ENCODE measurements at places on chromosomes 11 and 22.

- no peak for DNase-seq
These were observed 75.2 kb upstream of the NNMT start for GRCh38 chr11:114221037-114221436.

DNA sequence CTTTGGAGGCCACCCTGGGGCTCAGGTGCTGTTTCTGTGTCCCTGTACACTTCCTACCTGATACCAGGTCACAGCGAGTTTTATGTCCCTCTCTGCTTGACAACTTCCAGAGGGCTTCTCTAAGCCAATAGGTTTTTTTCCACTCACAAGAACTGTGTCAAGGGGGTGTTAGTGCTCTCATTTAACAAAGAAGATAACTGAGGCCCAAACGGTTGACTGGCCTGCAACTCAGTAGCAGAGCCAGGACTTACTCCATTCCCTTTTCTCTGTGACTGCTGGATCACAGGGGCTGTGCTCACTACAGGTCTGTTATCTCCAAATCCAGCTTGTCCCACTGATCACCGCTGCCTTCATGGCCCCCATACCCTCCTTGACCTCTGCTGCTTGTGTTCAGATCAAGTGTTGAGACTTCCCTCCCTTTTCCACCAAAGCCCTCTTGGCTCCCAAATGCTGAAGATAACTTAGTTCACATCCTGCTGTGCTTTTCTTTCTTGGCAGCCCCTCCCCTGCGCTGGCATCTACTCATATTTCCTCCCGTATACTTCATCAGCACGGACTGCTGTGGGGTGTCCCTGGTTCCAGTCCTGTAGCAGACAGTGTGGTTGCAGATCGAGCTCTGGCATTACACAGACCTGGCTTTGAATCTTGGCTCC lies 41.3 kb downstream of the POU2F3 start:
- DNase-seq, result no peak

DNA sequence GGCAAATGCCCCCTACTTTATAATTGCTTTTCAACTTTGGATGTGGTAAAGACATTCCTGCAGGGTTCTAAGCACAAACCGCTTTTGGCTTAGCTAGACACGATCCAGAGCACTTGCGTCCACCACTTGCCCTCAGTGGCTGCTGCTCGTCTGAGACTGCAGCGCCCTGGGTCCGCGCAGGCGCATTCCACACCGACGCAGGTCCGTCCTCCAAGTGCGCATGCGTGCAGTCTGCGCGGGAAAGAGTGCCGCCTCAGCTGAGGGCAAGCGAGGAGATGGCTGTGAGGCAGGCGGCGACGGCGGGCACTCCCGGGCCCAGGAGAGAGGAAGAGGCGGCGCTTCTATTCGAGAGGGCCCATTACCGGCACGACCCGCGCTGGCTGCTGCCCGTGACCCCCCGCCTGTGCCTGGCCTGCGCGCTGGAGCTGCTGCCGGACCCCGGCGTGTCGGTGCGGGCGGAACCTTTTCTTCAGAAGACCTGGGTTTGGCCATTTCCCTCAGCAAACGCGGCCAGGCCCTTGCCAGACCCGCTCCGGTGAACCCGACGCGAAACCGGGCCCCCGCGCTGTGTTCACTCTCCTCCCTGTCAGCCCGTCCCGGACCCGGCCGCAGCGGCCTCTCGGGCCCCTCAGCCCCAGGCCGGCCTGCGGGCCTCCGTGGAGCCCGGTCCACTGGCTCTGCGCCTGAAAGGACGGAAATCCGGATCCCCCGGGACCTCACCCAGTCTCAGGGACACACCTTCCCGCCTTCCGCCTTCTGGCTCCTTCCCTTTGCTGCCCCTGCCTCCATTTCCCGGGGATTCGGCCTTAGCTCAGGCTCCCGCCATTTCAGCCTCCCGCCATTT lies at the start of gene MEI1:
TSS of gene MEI1 (plus strand) at position 240 of the 844 bp plus-strand sequence. CDS start at position 276, 36 bp downstream.
- DNase-seq, result peak; percentile 23

GRCh38 chr22:38455530-38456271 lies 702 bp upstream of the KCNJ4 start:
- DNase-seq, result no peak

DNA sequence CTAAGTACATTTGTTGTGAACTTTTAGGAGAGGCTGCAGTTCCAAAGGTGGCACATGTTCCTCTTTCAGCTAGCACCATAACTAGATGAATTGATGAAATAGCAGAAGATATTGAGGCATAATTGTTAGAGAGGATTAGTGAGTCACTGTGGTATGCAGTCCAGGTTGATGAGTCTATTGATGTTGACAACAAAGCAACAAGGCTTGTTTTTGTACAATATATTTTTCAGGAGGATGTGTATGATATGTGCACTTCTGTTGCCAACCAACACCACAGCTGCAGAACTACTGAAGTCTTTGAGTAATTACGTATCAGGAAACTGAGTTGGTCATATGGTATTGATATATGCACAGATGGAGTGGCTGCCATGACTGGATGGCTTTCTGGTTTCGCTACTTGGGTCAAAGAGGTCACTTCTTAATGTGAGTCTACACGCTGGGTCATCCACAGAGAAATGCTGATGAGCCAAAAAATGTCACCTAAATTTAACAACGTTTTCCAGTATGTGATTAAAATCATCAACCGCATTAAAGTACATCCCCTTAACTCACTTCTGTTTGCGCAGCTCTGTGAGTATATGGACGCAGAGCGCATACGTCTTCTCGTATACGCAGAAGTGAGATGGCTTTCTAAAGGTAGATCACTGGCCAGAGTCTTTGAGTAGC lies 261.3 kb upstream of the ANO5 start:
- DNase-seq, result no peak

DNA sequence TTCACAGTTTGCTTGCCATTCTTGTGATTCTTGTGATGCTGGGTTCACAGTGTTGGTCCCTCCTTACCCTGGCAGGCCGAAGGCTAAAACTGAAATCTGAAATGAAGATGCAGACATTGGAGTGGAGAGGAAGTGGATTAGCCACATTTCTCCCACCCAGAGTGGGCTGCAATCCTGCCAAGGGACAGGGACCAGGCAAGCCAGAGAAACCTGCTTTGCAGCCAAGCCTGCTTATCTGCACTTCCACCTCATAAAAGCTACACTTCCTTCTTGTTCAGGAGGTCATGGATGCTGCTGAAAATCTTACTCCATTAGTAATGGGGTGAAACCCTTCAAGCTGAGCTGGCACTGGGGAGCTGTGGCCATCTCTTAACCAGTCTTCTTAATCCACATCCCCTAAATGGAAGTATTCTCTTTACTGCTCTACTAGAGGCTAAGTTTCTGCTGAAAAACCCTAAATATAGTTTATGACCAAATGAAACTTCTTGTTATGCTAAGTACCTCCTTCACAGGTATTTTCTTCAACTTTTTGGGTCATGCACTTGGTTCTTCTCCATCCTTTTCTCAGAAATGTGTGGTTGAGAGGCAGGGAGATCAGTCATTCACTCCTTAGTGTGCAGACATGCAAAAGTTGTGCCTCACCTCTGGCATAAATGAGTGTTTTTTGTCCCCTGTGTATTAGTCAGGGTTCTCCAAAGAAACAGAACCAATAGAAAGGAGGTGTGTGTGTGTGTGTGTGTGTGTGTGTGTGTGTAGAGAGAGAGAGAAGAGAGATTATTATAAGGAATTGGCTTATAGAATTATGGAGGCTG lies 133.9 kb upstream of the BMAL1 start:
- no peak for DNase-seq

GRCh38 chr22:42626951-42627625 lies 12.4 kb upstream of the POLDIP3 start:
- DNase-seq, result no peak

- DNase-seq, result no peak
These were observed 574.7 kb downstream of the TBC1D22A start for GRCh38 chr22:47337161-47337621.

DNA sequence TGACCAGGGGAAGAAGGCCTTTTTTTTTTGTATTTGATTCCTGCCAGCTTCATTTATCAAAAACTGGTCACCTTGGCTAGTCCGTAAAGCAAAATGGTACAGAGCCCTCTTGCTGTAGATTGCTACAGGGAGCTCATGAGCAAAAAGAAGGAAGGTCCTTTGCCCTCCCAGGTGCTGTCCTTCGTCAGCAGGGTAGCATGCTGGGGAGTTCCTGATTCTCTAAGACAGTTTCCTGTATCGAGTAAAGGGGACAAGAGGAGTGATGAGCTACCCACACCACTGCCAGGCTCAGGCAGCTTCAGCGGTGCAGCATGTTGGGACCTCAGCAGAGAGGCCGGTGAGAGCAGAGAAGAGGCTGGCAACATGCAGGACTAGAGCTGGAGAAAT lies 67.8 kb upstream of the CSNK2A3 start:
- no peak for DNase-seq

DNA sequence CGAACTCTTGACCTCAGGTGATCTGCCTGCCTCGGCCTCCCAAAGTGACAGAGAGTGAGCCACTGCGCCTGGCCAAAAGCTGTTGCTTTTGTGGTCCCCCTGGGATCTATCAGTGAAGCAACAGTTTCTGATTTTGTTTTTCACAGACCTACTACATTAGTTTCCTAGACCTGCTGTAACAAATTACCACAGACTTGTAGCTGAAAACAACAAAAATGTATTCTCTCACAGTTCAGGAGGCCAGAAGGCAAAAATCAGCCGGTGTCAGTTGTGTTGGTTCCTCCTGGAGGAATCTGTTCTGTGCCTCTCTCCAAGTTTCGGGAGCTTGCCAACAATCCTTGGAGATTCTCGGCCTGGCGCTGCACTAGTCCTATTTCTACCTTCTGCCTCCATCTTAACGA lies 8.5 kb upstream of the SLC35C1 start:
- DNase-seq, result no peak

DNA sequence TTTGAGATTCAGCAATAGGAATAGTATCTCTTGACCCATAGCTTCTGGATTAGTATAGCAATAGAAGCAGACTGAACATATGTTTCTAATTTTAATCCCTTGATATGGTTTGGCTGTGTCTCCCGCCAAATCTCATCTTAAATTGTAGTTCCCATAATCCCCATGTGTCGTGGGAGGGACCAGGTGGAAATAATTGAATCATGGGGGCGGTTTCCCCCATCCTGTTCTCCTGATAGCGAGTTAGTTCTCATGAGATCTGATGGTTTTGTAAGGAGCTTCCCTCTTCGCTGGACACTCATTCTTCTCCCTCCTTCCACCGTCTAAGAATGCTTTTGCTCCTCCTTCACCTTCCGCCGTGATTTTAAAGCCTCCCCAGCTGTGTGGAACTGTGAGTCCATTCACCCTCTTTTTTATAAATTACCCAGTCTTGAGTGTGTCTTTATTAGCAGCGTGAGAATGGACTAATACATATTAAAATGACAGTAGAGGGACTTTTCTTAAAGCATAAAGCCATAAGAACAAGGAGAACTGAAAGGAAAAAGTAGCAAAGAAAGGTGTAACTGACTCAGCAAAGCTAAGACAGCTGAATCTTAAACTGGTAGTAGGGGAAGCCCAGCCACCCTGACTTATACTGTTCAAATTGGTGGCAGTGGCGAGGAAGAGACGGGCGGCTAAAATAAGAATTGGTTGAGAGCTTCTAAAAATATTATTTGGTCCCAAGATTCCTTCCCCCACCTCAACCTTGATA lies 20.3 kb upstream of the SLN start:
- DNase-seq, result no peak

DNA sequence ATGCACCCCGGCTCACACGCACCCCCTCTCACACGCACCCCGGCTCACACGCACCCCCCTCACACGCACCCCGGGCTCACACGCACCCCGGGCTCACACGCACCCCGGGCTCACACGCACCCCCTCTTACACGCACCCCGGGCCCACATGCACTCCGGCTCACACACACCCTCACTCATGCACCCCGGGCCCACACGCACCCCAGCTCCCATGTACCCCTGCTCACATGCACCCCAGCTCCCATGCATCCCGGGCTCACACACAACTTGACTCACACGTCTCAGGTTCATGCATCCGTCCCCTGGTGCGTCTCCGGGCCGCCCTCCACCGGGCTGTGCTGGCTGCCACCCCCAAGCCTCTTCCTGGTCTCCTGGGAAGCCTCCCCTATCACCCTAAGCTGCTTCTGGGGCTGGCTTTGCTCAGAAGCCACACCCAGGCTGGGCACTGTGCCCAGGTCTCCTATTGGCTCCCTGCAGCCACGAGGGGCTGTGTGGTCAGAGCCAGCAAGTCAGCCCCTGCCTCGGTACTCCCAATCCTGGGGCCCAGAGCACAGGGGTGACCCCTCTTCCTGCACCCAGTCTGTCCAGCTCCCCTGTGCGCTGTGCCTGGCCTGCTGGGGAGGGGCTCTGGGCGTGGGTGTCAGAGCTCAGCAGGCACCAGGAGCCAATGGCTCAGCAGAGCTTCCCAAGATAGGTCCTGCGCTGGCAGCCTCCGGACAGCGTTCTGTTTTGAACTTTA lies 16.9 kb downstream of the TSPAN4 start:
- no peak for DNase-seq
